ENCODE measurements at places on chromosomes 7 and 10. TPM values are rescaled to one million over a fixed set of nuclear protein-coding genes. Genes with fewer than 3 reads are reported as not detected.

DNA sequence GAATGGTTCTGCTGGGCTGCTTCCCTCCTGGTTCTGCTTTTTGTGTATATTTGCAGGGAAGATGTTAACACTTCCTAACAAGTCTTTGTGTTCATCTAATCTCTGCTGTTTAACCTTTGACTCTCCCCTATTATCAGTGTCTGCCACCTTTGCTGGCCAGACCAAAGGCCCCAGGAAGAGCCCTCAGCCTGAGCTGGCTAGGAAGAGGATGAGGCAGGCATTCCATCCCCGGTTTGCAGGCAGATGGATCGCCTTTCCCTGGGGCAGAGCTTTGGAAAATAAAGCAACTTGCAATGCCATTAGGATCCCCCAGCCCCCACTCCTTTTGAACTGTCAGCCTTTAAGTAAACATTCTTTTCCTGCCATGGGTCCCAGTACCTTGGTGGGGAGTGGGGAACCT is 19.0 kb downstream of the DPCD start:
- DNase-seq: no peak

DNA sequence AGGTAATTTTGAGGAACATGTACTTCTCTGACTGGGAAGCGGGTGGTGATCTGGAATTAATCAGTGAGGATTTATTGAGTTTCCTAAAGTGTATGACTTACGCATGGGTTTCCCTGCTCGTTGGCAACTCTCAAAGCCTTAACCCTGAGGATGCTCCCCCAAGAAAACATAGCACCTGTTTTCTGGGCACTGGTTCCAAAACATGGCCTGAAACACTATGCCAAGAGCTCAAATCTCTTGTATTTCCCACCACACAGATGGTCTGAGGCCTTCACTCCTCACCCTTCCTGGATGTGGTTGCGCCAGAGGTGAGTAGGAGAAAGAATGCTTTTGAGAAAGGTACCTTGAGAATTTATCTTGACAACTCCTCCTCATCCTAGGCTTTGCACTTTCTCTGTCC is 250.4 kb downstream of the FZD1 start:
- no peak for DNase-seq

Gene PRKRIP1
- 27.3 TPM for total RNA-seq

GRCh38 chr7:5429253-5429856 is 5.7 kb upstream of the TNRC18 start:
- no peak for DNase-seq

GRCh38 chr7:24902276-24902675 is 77.7 kb downstream of the OSBPL3 start:
- no peak for DNase-seq

Gene CRHR2
- total RNA-seq: not detected

Gene MMD2
- not detected for total RNA-seq

GRCh38 chr7:85488406-85488805 is 301.6 kb upstream of the SEMA3D start:
- no peak for DNase-seq

Gene MRC1
- 1.4 TPM for total RNA-seq

GRCh38 chr10:72309290-72310240 is 35.8 kb downstream of the DDIT4 start:
- no peak for DNase-seq

GRCh38 chr7:101177644-101178043 is 2.4 kb downstream of the NAT16 start:
- DNase-seq: no peak

GRCh38 chr10:44908066-44908749 is 2.9 kb upstream of the TMEM72 start:
- DNase-seq: no peak

- no peak for DNase-seq
Observed at GRCh38 chr7:115734641-115735040, 295.9 kb downstream of the TFEC start.

DNA sequence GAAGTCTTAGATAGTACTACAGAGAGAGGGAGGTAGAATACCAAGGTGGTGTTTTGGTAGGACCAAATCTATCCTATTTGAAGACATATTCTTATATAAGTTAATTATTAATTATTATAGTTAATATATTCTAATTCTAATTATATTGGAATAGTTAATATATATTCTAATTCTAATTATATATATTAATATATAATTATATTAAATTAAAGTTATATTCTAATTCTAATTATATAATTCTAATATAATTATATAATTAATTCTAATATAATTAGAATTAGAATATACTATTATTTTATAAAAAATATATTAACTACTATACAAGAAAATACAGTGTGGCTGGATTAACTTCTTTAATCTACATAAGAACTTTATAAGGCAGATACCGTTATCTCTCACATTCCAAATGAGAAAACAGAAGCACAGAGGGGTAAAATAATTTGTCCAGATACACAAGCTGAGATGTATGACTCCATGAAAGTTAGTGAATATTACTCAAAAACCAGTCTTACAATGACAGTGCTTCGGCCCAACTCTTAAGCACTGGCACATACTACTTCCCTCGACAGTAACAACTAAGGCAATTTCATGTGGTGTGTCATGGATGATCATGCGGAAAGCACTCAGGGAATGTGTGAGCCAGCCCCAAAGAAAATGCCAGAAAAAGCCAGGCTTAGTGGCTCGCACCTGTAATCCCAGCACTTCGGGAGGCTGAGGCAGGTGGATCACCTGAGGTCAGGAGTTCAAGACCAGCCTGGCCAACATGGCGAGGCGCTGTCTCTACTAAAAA is 42.6 kb downstream of the TYW1B start:
- DNase-seq: no peak

DNA sequence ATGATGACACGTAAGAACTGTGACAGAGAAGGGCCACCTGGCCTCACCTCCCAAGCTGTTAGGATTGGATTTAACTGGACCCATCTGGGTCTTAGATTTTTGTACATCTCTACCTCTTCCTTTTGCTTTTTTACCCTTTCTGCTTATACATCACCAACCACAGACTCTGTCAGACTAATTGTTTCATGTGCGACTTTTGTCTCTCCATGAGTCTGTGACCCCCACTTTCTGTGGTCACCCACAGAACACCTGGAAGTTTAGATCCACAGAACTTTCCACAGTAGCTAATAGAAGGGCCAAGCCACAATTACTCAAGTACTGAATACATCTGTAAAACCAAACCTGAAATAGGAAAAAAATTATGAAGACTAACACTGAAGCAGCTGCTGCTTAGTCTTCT is 23.1 kb downstream of the SEC31B start:
- no peak for DNase-seq

- no peak for DNase-seq
Observed at GRCh38 chr7:19747740-19748339, 25.6 kb downstream of the TMEM196 start.

Gene TUBAL3
- not detected for total RNA-seq

Gene WNT2
- not detected for total RNA-seq

DNA sequence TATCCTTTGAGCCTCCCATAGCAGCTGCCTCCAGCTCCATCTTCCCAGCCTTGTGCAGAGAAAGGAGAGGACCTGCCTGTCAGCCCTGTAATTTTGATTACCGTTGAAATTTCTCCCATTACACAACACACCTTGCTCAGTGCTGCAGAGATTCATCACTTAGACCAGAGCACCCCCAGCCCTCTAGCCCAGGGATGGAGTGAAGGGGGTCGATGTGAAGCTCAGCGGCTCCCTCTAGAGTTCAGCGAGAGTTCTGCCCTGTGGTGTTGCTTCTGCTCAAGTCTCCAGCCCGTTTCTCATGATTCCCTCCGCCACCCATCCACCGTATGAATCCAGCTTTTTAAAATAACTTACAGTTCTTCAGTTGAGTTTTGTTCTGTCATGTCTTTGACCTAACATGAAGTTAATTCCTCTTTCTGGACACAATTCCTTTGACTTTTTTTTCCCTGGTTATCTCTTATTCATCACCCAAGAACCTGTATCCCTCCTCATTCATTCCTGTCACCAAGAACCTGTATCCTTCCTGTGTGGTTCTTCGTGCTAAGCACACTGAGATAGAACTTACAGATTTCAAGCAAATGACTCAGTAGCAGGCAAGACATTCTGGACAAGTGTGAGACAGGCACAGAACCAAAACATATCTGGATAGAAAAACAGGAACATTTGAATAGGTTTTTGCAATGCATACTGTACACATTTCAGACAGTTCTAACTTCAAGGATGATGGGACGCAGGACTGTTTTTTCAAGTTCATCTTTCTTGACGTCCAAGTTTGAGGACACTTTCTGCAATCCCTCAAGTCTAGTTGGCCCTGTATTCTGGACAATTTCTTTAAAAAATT is 35.0 kb upstream of the ZNF32 start:
- no peak for DNase-seq

Gene AS3MT
- total RNA-seq: 0.44 TPM

All from CD8-positive, alpha-beta memory T cell (primary cell).